Glutamatergic neuron (in vitro differentiated cells): ENCODE measurements at places on chromosomes 5 and 9.

DNA sequence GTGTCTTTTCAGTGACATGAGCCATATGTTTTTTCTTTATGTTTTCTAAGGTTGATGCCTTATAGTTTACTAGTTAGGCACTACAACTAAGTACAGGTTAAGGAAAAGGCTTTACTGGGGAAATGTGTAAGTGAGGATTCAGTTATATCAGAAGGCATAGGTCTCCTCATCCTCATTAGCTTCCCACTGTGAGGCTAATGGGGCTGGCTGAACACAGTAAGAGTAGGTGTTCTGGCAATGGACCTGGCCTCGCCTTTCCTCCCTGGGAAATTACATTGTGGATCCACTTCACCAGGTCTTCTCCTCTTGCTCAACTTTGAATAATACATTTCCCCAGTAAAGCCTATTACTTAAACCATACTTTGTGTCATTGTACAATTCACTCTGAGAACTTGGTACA is 225.5 kb downstream of the PTPRD start:
- DNase-seq: no peak

- peak; percentile 39 for DNase-seq
Observed at GRCh38 chr9:76200745-76201144, 193.5 kb downstream of the RFK start.

GRCh38 chr5:59102437-59102836 is 519.6 kb downstream of the RAB3C start:
- no peak for DNase-seq

DNA sequence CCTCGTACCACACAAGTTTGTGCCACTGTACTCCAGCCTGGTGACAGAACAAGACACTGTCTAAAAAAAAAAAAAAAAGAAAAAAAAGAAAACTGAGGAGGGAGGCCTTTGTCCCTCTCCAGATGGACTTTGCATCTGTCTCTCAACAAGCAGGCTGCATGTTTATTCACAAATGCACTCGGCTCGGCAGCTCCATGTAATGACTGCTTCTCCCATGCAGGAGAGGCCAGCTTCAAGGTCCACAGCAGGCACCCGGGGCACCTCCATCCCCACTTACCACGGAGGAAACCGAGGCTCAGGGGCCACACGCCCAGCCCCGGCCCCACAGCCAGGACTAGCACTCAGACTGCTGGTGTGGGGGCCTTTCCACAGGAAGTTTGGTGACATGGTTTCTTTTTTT is 13.1 kb upstream of the NCS1 start:
- DNase-seq: no peak

DNA sequence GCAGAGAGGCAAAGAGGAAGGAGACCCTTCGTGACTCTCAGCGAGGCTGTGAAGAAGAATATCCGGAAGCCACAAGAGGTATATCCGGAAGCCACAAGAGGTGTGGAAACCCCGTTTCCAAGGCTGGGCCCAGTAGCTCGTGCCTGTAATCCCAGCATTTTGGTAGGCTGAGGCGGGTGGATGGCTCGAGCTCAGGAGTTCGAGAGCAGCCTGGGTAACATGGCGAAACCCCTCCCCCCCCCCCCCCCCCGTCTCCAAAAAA is 612 bp upstream of the BBLN start:
- no peak for DNase-seq

GRCh38 chr5:124377386-124377785 is 369.1 kb downstream of the ZNF608 start:
- no peak for DNase-seq

- no peak for DNase-seq
Observed at GRCh38 chr9:132631280-132631679, 38.5 kb downstream of the DDX31 start.

- DNase-seq: no peak
Observed at GRCh38 chr5:76391014-76391413, 12.1 kb upstream of the IQGAP2 start.

DNA sequence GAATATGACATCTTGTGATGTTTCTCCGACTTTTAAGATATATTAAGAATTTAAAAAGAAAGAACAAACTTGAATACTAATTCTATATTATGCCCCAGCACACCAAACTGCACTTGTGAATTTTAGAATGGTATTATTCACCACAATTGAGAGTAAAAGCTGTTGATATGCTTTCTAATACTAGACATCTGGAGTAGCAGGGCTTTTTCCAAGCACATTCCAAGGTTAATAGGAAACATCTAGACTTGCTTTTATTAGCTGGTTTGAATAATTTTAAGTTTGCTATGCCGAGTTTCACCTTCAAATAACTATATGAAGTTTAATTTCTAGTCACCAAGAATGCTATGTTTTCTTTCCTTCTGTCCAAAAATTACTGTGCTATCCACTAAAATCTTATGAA is 13.5 kb downstream of the NREP start:
- no peak for DNase-seq

DNA sequence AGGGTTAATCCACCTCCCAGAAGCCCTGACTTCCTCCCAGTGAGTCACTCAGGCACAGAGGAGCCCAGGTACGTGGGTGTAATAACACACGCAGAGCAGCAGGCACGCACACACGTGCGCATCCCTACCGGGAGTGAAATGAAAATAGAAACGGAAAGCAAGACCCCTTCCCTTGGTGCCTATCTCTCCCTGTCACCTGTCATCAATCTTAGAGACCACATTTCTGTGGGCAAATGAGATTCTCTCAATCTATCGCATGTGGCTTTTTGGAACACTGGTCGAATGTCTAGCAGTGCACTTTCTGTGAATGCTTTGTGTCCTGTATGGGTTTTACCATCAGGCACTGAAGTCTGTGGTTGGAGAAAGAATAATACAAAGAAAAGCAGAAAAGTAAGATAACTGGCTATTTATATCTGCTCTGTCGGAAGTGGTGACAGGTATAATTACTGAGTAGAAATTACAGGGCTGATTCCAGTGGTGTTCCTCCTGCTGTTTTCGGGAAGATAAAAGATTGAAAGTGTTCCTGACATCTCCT is 137.7 kb upstream of the GRIA1 start:
- no peak for DNase-seq

GRCh38 chr5:5933651-5934050 is 444.7 kb downstream of the MED10 start:
- no peak for DNase-seq

DNA sequence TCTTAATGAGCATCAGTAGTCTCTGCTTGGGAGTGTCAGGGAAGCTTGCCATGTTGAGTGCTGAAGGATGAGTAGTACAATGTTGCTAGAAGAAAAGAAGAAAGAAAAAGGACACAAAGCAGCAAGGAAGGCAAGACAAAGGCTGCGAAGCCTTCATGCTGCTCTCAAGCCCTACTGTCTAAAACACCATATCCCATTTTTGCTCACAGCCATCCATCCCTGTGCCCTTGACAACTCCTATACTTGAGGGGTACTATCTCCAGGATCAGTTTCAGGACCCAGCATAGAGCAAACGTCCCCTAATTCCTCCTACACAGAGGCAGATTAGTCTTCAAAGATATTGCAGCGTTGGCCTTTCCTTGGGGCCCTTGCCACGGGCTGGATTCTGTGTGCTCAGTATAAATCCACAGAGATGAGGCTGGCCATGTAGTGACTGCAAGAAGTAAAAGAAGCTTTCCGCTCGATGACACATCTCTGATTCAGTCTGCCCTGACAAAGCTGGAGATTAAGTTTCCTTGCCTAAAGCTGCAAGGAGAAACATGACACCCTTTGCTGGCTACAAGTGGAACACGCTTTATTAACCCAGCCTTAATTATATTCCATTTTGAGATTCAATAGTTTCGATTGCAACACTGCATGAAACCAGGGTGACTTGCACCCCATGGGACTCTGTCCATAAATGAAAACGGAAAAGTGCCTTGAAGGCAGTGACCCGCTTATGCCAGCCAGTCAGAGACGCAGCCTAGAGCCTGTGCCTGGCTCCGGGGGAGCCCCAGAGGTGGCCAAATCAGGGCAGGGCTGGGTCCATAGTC is 304.6 kb downstream of the ACTL7B start:
- DNase-seq: no peak

DNA sequence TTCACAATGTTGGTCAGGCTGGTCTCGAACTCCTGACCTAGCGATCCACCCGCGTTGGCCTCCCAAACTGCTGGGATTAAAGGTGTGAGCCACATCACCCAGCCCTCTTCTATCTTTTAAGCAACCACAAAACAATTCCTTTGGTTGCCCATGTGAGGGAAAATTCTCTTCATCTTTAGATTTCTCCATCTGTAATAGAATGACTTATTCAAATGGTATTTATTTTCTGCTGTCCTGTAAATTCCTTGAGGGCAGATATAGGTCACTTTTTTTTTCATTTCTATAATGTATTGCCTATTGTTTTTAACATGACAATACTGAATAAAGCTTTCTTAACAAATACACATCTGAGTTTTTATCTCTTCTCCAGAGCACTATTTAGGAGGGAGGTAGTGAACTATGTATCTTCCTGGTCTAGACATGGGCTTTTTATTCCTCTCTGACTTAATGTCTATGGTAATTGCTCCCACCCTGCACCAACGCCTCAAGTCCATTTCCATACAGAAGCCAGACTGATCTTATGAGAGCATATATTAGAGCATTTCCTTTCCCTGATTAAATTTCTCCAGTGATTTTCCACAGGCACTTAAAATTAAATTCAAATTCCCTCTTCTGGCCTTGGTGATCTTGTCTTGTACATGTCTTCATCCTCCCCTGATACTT is 595.6 kb downstream of the CAAP1 start:
- DNase-seq: no peak

DNA sequence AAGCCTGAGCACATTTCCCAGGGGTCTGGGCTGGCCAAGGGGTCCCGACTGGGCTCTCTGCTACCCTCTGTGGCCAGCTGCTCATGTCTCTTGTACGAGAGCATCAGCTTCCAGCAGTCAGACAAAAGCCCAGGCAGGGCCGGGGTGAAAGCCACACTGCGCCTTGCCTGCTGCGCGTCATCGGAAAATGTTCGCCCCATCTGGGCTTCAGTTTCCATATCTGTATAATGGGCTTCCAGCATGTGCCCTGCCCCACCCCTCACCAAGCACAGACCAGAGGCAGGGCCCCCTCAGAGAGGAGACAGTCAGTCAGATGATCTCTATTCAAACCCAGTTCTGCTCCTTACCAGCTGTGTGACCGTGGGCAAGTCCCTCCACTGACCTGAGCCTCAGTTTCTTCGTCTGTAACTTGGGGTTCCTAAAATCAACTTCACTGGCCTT is 8.0 kb upstream of the GRHPR start:
- DNase-seq: no peak

DNA sequence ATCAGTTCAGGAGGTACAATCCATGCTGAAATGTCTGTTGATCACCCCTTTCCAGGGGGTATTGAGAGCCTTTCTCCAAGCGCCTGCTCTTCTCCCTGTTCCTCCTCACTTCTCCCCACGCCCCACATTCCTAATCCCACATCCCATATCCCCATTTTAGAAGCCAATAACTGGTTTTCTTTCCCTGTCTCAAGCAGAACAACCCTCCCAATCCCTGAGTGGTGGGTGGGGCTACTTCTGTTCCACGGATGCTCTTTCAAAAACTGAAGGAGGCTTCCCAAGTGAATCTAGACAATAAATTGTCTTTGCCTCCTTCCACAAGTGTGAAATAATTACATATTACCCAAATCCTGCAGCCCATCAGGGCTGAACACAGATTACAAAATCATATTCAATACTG is 77.0 kb upstream of the SEMA6A start:
- no peak for DNase-seq

DNA sequence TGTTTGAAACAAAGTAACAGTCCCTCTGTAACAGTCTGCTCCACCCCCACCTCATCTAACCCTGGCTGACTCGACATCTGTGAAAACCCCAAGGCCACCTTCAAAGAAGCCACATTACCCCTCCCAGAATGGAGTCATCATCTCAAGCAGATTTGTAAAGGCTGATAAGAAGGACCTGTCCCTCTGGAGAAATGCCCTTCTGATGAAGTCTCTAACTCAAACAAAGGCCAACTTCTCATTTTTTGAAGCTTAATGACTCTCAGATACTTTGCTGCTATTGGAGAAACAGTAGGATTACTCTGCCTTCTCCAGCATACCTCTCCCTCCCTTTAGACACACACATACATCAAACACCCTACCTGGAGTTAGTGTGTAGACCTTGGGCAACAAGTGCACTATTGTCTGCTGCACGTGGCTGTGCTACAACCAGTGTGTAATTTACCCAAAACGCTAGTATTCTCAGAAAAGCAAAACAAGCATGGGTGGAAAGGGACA is 5.3 kb upstream of the SUSD1 start:
- no peak for DNase-seq

DNA sequence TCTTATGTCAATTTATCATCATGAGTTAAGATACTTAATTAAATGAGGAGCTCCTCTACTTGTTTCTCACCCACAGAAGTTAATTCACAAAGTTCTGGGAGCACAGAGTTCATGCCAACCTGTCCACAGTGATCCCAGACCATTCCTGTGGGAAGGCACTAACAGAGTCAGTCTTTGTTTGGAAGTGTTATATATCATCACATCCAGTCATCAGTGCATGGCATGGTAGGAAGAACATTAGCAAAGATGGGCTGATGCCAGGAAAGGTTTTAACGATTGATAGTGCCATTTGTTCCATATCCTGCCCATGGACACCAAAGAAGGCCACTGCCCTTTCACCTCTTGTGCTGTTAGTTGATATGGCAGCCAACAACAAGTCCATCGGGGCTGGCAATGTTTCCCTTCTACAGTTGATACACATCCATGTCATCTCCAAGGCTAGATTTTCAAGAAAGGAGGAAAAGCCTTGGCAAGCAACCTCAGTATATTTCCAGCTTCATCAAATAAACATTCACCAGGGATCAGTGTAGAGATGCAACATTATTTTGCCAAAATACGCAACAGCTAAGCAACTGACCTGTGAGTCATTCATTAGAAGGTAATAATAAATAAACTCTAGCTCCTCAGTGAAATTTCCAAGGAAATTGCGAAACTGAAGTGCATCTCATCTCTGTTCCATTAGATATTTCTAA is 169.6 kb downstream of the RORB start:
- no peak for DNase-seq

DNA sequence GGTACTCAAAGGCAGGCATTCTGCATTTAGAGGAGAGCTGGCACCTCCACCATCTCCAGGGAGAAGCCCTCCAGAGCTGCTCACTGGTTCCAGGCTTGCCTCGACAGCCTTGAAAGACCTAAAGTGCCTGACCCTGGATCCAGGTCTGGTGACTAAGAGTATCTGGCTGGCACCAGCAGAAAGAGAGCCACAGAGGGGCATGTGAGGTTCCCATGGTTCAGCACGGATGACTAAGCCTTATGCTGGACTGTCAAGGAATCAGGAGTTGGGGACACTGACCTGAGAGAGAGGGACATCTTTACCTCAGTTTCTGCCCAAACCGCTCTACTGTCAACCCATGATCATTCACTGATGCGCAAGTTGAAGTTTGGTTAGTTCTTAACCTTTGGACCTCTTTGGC is 3.0 kb downstream of the ACTL7A start:
- no peak for DNase-seq

DNA sequence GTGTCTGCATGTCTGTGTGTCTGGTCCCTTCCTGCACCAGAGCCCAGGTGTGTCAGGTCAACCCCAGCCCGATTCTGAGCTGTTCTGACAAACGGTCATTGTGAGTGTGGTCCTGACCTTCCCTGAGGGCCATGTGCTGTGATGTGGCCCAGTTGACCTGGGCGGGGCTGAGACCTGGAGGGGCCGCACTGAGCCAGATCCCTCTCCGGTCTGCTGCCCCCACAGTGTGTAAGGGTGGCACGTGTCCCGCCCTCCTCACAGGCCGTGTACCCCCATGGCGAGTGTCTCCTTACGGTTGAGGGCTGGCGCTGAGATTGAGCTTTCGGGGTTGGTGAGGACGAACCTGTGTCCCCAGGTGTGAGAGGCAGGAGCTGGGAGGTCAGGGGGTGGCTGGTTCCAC is 136.5 kb downstream of the MRPL36 start:
- DNase-seq: no peak
